Thymus (tissue), 14 donors: ENCODE measurements at places on chromosomes 2 and 18. TPM values are rescaled to one million over a fixed set of nuclear protein-coding genes. Genes with fewer than 3 reads are reported as not detected.
A peak's percentile ranks its signal among the peaks of the same experiment; 100 is the strongest.

DNA sequence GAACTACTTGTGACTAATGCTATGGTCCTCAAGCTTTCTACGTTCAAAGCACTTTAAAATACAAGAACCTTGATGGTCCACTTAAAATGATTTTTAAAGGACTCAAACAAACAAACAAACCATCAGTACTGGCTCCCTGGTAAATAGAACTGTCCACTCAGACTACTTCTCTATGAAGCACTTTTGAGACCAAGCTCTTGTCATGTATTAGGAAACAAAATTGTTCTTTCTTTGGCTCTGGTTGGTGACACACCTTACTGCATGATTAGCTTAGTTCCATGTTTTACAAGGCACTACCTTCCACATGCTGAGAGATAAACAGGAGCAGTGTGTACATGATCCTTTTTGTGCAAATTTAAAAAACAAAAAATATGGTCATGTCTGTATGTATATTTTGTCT lies 19.7 kb downstream of the DARS1 start:
- peaks cover under 1% of the 10 kb centered on the region for H3K36me3 ChIP-seq
- no peak overlapping the region for H3K27ac ChIP-seq
- DNase-seq, result no peak
- peaks cover 9% of the 10 kb centered on the region for H3K4me1 ChIP-seq
- no peak overlapping the region for H3K4me3 ChIP-seq

- no peak overlapping the region for H3K27ac ChIP-seq
- H3K36me3 ChIP-seq, result peaks cover 5% of the 10 kb centered on the region
- H3K4me1 ChIP-seq, result peaks cover 2% of the 10 kb centered on the region
- DNase-seq, result no peak
- H3K4me3 ChIP-seq, result no peak overlapping the region
These were observed 8.0 kb downstream of the SP100 start for GRCh38 chr2:230423851-230424458.

GRCh38 chr2:23426263-23426905 lies 41.4 kb downstream of the KLHL29 start:
- DNase-seq, result no peak
- no peaks in the 10 kb centered on the region for H3K4me1 ChIP-seq
- peaks cover 12% of the 10 kb centered on the region for H3K27me3 ChIP-seq

DNA sequence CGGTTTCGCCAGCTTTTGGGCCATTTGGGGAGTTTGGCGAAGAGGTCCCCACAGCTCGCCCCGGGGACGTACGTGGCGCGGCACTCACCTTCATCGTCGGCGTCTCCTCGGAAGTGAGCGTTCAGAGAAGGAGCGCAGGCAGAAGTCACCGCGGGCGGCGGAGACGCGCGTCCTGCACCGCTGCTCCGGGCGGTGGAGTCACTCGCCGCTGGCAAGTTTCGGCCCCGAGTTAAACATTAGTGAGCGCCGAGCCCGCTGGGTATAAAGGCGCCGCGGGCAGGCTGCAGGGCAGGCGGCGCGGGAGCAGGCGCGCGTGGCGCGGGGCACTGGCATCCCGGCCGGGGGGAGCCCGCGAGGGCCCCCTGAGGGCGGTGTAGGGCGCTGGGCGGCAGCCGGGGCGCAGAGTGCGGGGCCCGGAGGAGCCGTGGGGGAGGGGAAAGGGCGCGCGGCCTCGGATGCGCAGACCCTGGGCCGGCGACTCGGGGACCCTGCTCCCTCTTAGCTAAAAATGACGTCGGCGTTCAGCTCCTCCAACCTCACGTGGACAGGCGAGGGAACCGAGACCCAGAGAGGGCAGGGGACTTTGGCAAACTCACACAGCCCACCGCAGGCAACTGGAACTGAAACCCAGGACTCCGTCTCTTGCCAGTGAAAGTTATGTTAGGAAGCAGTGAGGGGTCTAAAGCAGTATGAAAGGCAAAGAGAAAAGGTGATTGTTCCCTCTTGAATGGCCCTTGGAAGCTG lies at the start of gene DPP4:
Gene DPP4, minus strand, starts transcription at position 328 of the 744 bp plus-strand sequence. Its CDS starts 234 bp downstream, at position 94.
- DNase-seq, result peak; percentile 9
- peaks cover 3% of the 10 kb centered on the region for H3K27me3 ChIP-seq
- H3K27ac ChIP-seq, result peak within 1 kb of the TSS; percentile 2
- no peaks in the 10 kb centered on the region for H3K36me3 ChIP-seq
- H3K4me1 ChIP-seq, result peaks cover 4% of the 10 kb centered on the region
- H3K4me3 ChIP-seq, result peak within 1 kb of the TSS; percentile 87

DNA sequence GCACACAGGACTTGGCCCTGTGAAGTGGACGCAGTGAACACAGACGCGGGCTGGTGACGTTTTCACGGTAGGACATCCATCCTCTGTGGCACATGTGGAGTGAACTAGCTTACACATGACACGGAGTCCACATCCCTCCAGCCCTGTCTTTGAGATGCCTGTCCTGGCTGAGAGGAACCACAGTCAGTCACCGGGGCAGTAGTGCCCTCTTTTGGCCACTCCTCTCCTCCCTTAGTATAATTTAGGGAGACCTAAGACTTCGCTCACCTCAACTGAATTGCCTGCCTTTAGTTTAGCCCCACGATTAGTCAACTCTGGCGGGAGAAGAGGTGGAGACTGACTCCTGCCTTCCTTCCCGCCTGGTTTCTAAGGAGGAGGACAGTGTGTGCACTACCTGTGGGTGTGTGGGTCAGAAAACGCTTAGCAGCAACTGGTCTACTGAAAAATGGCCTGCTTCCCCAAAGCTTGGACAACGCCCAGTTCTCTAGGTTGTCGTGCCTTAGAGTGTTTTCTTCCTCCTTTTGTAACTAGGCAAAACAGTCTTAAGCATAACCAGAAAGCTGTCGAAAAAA lies 70.6 kb downstream of the MBP start:
- peaks cover 4% of the 10 kb centered on the region for H3K36me3 ChIP-seq
- peaks cover 53% of the 10 kb centered on the region for H3K4me1 ChIP-seq
- H3K27ac ChIP-seq, result peak overlapping the region; percentile 63
- peaks cover 20% of the 10 kb centered on the region for H3K27me3 ChIP-seq
- DNase-seq, result no peak

DNA sequence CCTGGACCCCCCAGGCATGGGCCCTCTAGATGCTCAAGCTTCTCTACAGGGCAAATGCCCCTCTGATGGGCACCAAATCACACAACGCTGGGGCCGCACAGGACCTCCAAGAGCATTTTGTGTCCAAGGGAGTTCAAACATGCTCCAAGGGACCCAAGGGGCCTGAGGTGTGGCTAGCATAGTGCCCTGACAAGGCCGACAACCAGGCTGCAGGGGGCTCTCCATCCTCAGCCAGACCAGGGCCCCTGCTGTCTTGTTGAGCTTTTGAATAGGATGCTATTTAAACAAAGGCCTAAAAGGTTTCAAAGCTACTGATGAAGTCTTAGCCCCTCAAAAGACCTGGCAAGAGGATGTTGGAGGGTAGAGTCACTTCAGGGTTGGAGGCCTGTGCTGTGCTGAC lies 33.1 kb downstream of the EN1 start:
- H3K27me3 ChIP-seq, result peaks cover 31% of the 10 kb centered on the region
- H3K4me3 ChIP-seq, result no peak overlapping the region
- no peak for DNase-seq
- no peak overlapping the region for H3K27ac ChIP-seq
- H3K4me1 ChIP-seq, result no peaks in the 10 kb centered on the region

DNA sequence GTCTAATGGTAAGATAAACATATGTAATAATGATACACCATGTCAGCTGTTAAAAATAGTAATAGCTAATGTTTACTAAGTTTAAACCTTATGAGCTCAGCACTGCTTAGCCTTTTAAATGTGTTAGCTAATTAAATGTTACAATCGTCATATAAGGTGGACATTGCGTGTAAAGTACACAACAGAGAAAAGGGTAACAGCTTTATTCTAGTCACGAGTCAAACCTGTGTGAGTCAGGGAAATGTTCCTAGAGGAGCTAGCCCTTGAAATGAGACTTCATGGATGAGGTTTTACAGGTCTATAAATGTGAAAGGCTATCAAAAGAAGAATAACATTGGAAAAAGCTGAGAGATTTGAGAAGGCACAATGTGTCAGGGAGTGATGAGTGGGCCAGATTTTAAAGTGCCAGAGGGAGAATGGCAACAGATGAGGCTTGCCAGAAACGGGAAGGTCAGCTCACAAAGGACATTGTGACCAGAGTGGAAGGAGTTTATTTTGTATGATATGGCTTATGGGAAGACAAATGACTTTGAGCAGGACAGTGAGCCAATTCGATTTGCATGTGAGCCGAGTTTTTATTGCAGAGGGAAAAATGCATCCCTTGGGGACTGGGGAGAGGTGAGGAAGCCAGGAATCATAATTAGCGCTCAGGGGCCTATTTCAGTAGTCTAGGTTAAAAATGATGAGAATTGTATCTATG lies 276.3 kb downstream of the CTNNA2 start:
- H3K27me3 ChIP-seq, result no peaks in the 10 kb centered on the region
- H3K4me1 ChIP-seq, result no peaks in the 10 kb centered on the region
- DNase-seq, result no peak
- H3K27ac ChIP-seq, result no peak overlapping the region
- H3K4me3 ChIP-seq, result no peak overlapping the region
- no peaks in the 10 kb centered on the region for H3K36me3 ChIP-seq

DNA sequence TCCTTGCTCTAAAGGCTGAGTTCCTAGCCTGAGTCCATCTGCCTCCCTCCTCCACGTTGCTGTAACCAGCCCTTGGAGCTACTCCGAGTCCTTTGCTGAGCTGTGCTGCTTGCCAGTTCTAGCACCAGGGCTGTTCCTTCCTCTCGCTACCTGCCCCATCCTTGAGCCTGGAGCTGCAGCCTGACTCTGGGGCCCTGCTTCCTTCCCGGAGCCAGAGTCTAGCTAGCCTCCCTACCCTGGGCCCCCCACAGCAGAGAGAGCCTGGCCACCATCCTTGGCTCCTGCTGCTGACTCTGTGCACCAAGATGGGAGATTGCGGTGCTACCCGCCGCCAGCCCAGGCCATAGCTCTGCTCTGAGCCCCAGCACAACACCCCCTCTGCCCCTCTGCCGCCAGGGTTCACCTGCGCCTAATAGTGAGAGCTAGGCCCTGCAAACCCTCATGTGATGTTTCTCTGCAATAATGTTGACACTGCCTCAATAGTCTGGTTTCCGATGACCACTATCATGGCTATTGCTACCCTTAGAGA lies 135.9 kb upstream of the ASB18 start:
- no peaks in the 10 kb centered on the region for H3K4me1 ChIP-seq
- no peak for DNase-seq

DNA sequence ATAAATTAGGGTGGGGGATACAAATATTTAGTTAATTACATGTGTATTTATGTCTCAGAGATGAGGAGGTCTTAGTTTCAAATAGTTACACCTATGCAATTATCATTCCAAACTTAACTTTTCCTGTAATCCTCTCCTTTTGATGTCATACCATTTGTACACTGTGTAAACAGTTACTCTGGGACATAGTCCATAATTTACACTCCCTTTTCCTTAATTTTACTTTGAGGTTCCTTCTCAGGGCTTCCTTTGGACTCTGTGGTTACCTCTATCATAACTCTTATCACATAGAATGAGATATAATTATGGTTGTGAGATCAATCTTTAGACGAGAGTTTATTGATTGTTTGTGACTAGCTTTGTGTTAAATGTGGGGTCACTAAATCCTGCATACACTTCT lies 84.4 kb downstream of the DPP10 start:
- H3K36me3 ChIP-seq, result no peaks in the 10 kb centered on the region
- no peak for DNase-seq
- H3K27ac ChIP-seq, result no peak overlapping the region
- H3K4me1 ChIP-seq, result no peaks in the 10 kb centered on the region
- H3K27me3 ChIP-seq, result no peaks in the 10 kb centered on the region

- no peak overlapping the region for H3K4me3 ChIP-seq
- no peaks in the 10 kb centered on the region for H3K4me1 ChIP-seq
- DNase-seq, result no peak
- no peaks in the 10 kb centered on the region for H3K36me3 ChIP-seq
- H3K27me3 ChIP-seq, result no peaks in the 10 kb centered on the region
These were observed 193.8 kb upstream of the ARL4C start for GRCh38 chr2:234690569-234691213.

- DNase-seq, result no peak
- no peak overlapping the region for H3K27ac ChIP-seq
- no peaks in the 10 kb centered on the region for H3K36me3 ChIP-seq
- H3K4me3 ChIP-seq, result no peak overlapping the region
These were observed 221.1 kb upstream of the NRP2 start for GRCh38 chr2:205461169-205461568.

GRCh38 chr2:152542337-152542994 lies 174.8 kb downstream of the PRPF40A start:
- H3K36me3 ChIP-seq, result no peaks in the 10 kb centered on the region
- H3K27ac ChIP-seq, result no peak overlapping the region
- no peak overlapping the region for H3K4me3 ChIP-seq

DNA sequence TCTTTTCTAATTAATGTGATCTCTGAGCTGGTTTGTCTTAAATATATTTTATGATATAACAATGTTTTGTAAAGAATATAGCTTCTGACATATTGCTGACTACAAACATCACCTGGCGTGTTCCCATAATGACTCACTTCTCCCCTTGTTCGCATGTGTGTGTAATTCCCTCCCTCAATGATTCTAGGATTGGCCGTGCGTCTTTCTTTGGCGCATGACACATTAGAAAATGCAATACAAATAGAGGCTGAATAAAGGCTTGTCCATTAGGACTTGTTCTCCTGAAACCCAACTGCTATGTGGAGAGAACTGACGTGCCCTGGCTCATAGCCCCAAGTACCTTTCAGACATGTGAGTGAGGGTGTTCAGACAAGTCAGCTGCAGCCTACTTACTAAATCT lies 159.7 kb upstream of the CDH20 start:
- no peaks in the 10 kb centered on the region for H3K36me3 ChIP-seq
- H3K4me1 ChIP-seq, result no peaks in the 10 kb centered on the region
- H3K27me3 ChIP-seq, result no peaks in the 10 kb centered on the region
- no peak overlapping the region for H3K4me3 ChIP-seq
- no peak for DNase-seq
- no peak overlapping the region for H3K27ac ChIP-seq

- H3K36me3 ChIP-seq, result no peaks in the 10 kb centered on the region
- no peak overlapping the region for H3K4me3 ChIP-seq
- H3K4me1 ChIP-seq, result no peaks in the 10 kb centered on the region
These were observed 262.6 kb downstream of the EN1 start for GRCh38 chr2:118584877-118585276.

NYAP2 gene
- 0.05 TPM for total RNA-seq

CCNYL1 gene
- total RNA-seq, result 6.7 TPM

FOXI3 gene
- 0.05 TPM for total RNA-seq

ASXL3 gene
- total RNA-seq, result 0.42 TPM

MERTK gene
- 5.7 TPM for total RNA-seq

ATP6V1B1 gene
- total RNA-seq, result 0.19 TPM
